NCI-H1092 (cell line): ENCODE measurements at places on chromosomes 7 and 10.

GRCh38 chr7:42606193-42606905, 305.5 kb downstream of the C7orf25 start:
- DNase-seq: no peak

GRCh38 chr7:32275216-32276009, 205.2 kb upstream of the PDE1C start:
- DNase-seq: no peak

DNA sequence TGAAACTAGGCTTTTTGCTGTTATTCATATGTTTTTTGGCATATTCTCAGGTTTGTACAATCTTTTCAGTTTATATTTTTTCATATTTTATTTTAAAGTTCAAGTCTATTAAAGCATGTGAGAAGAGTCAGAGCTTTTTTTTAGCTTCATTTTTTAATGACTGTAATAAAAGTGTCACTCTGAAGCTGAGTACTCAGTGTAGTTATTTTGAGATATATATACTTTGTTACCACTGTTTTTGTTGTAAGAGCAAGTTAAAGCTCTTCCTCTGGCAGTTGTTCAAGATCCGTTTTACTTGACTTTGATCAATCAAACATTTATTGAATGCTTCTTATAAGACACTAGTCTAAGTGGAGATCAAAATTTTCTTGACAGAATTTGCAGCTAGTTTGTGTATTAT, 37.5 kb downstream of the CASD1 start:
- DNase-seq: no peak

DNA sequence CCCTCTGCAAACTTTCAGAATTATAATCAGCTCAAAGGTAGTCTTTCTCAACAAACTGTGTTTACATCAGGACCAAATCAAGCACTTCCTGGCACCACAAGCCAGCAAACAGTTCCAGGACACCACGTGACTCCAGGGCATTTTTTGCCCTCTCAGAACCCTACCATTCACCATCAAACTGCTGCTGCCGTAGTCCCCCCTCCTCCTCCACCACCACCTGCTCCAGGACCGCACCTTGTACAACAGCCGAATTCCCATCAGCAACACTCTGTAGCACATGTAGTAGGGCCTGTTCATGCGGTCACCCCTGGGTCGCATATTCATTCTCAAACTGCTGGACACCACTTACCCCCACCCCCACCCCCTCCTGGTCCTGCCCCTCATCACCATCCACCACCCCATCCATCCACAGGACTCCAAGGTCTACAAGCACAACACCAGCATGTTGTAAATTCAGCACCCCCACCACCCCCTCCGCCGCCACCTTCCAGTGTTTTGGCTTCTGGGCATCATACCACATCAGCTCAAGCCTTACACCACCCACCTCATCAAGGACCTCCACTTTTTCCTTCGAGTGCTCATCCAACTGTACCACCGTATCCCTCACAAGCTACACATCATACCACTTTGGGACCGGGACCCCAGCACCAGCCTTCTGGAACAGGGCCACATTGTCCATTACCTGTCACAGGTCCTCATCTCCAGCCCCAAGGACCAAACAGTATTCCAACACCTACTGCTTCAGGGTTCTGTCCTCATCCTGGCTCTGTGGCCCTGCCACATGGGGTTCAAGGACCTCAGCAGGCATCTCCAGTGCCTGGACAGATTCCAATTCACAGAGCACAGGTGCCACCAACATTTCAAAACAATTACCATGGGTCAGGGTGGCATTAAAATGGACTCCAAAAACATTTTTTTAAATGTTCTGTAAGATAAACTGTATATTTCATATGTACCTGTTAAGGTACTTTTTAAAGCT, 98.7 kb downstream of the KMT2E start:
- DNase-seq: no peak

DNA sequence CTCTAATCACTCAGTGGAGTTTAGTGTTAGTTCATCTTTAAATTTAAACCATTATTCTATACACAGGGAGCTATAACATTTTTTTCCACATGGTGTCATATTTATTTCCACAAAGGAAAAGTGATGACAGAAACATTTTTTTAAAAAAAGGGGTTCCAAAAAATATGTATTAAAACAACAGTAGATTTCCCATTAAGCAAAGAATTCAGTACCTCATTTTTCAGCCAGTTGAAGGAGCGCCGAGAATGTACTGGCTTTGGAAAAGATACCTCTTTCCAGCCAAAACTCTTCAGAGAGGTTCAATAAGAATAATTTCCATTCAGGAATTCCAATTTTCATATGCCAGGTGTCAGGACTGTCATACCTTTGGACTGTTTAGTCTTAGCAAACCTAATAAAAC, 250.5 kb upstream of the MEOX2 start:
- DNase-seq: no peak

DNA sequence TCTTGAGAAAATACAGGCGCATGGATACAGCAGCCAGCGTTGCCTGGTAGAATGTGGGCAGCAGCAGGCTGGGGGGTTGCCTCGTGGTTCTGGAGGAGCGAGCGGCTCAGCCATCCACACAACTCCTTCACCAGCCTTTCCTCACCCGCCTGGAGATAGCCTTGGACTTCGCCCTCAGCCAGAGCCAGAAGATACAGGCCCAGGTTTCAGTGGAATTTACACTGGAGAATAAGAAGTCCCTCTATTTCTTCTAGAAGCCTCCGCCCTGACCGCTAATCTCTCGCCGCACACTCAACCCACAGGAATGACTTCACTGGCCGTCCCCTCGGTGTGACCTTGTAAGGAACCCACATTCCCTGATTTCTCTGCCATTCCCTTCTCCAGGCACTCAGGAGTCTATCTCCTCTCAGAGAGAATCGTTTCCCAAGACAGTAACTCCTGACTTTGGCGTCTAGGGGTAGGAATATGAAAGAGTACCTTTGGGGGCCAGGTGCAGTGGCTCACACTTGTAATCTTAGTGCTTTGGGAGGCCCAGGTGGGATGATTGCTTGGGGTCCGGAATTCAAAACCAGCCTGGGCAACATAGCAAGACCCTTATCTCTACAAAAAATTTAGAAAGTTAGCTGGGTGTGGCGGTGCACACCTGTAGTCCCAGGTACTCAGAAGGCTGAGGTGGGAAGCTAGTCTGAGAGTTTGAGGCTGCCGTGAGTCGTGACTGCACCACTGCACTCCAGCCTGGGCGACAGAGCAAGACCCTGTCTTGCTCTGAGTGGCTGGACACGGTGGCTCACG, 52.0 kb upstream of the ECHDC3 start:
- DNase-seq: no peak

DNA sequence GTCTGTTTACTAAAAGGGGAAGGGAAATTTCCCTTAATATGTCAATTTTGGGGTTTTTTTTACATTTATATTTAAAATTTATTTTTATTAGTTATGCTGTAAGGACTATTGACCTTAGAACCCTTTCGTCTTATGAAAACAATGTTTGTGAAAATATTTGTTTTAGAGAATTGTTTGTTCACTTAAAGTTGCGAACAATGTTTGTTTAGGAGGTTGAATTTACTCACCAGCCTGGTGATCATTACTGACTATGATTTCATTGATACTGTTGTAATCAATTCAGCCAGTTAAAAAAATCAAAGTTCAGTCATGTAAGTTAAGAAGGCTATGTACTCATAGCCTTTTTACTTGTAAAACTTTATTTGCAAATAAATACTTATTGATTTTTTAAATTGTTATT, 27.4 kb upstream of the TSPAN13 start:
- DNase-seq: no peak

DNA sequence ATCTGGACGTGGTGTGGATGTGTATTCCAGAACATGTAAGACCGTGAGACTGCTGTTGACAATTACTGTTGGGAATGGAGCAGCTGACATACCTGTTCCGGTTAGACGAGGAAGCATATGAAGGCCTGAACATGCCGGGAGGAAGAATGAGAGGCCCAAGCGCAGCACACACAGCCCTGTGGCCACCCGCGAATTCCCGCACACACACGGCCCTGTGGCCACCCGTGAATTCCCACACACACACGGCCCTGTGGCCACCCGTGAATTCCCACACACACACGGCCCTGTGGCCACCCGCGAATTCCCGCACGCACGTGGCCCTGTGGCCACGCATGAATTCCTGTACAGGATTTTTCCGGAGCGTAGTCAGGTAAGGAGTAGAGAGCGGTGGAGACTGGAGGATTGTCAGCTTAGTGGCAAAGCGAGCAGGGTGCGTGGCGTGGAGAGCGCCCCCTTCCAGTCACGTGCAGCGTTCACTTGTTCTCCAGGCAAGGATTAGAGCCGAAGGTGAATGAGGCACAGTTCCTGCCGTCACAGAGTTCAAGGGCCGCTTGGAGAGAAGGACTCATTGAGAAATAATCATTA, 9.5 kb upstream of the SUN1 start:
- no peak for DNase-seq

DNA sequence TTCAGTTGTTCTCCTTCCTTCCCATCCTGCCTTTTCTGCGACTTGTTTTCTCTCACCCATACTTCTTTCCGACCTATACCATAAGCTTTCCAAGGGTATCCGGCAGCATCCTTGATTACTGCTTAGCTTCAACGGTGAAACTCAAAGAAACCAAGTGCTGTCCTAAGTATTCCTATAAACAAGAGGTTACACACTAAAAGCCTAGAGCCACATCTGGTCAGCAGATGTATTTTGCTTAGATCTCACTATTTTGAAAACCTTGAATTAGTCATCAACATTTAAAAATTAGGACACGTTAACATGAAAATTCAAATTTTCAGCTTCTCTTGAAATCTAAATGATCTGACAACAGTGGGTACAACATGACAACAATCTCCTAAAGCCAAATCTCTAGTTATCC, 20.0 kb downstream of the ARHGAP21 start:
- DNase-seq: no peak
